ENCODE measurements at places on chromosomes 3 and 15.
A peak's percentile ranks its signal among the peaks of the same experiment; 100 is the strongest.

DNA sequence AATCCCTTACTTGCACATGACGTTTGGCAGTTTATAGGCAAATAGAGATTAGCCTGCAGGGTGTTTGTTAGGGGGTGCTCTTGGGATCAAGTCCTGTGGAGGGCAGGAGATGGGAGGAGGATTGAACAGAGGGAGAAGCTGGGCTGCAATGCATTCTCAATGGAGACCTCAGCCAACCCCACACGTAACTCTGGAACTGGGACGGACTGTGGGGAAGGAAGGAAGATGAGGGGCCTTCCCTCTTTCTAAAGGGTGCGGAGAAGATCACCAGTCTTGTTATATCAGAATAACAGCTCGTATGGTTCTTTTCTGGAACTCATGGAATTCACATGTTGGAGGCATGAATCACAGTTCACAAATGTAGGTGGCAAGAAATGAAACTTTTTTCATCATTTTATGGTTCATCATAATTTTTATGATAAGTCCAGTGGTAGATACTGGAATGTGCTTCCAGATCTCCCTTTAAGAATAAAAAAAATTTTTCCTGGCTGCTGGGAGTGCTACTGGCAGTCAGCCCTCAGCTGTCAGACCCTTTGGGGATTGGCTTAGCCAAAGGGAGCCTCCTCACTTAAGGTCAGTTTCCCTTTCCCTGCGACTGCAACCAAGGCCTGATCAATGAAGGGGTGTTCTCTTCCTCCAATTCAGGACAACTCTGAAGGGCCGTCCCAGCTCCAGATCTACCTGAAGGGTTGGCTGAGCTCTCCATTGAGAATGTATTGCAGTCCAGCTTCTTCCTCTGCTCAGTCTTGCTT, 20.5 kb upstream of the LYZL4 start:
- no peak for DNase-seq

- no peak for DNase-seq
These were observed 44.6 kb downstream of the EIF4E3 start for GRCh38 chr3:71680603-71681002.

- DNase-seq: no peak
These were observed 11.3 kb upstream of the TMEM115 start for GRCh38 chr3:50370594-50370993.

- no peak for DNase-seq
These were observed 1.1 kb upstream of the C15orf62 start for GRCh38 chr15:40768521-40769273.

- no peak for DNase-seq
These were observed 277.9 kb downstream of the PTPRG start for GRCh38 chr3:61839256-61839655.

- DNase-seq: peak; percentile 35
These were observed 28.1 kb upstream of the CORO2B start for GRCh38 chr15:68550498-68551295.

GRCh38 chr15:53000409-53000808, 210.3 kb upstream of the ONECUT1 start:
- DNase-seq: no peak

DNA sequence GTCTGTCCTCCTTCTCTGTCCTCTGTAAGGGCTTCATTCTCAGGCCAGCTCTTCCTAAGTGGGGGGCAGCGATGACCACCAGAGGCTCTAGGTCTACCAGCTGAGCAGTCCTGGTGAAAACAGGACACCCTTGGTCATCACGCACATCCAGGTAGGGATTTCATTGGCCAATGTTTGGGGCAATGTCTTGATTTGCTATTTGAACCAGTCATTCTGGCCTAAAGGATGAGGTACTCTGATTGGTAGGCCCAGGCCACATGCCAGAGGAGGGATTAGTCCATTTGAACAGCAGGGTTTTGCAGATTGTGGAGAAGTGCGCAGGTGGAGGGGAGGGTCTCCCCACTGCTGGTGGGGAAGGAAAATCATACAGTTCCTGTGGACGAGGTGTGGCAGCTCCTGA, 57.3 kb downstream of the PLXNA1 start:
- no peak for DNase-seq

- no peak for DNase-seq
These were observed 15.3 kb upstream of the CACNA1D start for GRCh38 chr3:53478921-53479664.

DNA sequence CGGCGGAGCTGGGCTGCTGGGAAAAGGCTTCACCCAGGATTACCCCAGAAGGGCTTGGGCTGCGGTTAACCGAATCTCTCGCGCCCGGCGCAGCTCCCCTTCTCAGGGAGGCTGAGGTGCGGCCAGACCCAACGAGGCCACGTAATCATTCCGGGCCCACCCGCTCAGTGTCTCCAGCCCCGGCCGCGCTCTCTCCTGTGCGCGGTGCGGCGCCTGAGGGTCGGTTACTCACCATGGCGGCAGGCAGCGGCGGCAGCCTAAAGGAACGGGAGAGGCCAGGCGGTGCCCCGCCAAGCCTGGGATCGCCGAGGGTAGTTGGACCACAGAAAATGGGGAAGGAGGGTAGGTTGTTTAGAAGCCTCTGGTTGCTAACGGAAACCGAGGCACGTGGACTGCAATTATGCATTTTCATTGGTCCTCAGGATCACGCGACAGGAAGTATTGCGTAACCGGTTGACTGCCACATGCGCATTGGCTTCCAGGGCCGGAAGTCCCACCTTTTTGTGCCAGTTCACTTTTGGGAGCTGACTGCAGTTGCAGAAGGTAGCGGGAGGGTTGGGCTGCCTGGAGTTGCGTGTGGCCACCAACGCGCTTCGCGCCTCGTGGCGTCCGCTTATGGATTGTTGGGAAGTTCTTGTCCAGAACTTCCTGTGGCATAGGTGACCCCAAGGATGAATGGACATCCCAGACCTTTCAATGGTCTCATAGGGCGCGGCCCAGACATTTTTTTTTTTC, at the start of gene LZTFL1:
TSS of gene LZTFL1 (minus strand) at position 363 of the 735 bp plus-strand sequence. CDS start at position 235, 128 bp downstream.
- DNase-seq: peak; percentile 86

DNA sequence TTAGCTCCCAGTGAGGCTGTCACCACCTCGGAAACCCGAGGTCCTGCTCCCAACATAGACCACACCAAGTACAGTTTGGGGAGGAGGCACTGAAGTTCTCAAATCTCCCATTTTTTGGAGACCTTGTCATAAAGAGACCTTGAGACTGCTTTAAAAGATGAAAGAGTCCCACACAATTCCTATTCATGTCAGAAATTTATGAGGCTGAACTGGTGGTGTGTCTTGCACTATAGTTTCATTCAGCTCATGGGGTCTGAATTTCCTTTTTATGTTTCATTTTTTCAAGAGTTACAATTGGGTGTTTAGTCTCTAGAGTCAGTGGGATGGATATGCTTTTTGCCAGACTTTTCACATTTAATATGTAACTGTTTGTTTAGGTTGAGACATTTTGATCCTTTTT, 318.1 kb upstream of the LRRFIP2 start:
- DNase-seq: no peak

DNA sequence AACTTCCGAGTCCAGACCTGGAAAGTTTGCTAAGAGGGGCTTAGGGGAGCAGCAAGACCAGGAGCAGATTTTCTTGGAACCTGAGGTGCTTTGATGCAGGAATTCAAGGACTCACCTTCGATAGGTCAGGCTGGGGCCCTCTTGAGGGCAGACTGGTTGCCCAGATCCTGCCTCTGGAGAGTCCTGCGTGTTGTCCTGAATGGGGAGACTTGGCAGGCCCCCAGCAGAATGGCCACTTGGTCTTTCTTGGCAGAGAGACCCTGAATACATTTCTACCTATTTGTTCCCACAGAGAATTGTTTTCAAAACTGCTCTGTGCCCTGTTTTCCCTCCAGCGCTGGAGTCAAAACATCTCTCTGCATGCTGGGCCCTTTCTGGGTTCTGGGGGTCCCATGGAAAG, 4.2 kb downstream of the KLF13 start:
- DNase-seq: no peak

DNA sequence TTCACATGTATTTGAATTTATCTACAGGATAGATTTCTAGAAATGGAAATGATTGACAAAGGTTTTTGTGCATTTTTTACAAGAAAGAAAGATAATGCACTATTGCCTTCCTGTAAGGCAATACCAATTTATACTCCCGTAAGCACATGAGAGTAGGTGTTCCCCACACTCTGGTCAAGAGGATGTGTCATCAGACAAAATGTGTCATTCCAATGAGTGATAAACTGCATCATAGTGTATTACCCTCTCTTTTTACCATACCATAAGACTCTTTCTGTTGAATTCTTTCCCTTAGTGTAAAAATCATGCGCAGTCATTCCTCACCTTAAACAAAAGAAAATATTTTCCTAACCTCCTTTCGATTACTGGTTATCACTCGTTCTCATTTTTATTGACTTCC, 251.0 kb downstream of the ROBO1 start:
- DNase-seq: no peak

DNA sequence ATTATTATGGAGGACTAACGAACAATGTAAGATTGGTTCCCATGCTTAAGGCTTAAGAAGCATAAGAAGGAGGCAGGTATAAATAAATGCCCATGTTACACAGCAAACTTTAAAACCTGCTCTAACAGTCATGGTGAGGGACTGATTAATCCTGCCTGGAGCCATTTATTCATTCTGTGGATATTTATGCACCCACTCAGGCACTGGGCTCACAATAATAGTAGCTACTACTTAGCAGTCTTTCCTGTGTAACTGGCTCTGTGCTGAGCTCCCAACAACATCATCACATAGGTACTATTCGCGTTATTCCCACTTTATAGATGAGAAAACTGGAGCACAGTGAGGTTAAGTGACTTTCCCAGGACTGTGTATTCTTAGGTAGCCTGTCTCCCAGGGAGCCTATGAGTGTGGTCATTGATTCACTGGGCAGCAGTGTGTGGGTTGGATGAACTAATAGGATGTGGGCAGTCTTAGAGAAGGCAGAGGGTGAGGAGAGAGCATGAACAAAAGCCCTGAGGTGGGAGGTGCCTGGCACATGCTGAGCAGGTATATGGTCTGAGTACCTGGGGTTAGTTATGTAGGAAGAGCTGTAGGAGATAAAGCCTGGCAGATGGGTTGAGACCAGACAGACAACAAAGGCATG, 44.1 kb upstream of the UMPS start:
- no peak for DNase-seq

DNA sequence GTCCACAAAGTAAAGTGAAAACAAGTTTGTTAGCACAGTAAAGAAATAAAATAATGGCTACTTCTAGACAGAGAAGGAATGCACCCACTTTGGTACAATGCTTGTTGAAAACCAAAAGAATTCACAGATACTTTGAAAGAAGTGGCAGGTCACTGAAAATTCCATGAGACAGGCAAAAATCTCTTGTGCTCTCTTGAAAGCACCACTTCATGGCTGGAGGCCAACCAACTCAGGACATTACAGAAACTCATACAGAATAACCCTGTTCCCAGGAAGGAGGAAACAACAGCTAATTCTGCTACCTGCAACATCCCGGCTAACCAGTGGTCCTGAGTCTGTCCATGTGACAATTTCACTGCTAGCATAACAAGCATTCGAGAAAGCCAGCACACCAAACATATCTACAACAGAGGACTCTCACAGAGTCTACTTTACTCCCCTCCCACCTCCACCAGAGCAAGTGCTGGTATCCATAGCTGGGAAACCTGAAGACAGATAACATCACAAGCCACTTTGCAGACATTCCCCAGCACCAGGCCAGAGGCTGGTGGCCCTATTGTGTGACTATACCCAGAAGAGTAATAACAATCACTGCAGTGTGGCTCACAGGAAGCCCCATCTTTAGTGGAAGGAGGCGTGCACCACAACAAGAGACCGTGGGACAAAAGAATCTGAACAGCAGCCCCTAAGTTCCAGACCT, 255.3 kb upstream of the SLITRK3 start:
- DNase-seq: no peak

GRCh38 chr3:108914774-108915641, 38.7 kb downstream of the GUCA1C start:
- DNase-seq: peak; percentile 27

- peak; percentile 21 for DNase-seq
These were observed 210.9 kb upstream of the KCNMB2 start for GRCh38 chr3:178325330-178325729.

DNA sequence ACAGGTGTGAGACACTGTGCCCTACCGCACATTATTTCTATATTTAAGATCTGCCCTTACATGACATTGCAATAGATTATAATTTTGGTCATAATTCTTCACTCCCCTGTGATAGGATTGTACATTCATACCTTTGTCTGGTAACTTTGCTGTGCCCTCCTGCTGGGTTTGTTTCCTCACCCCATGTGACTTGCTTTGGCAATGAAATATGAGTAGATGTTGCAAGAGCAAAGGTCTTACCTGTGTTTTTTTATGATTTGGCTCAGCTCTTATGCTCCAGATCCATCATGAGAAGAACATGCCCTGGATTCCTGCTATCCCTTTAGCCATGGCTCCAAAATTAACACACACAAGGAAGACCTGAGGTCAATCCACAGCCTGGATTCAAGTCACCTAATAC, 137.7 kb upstream of the EOMES start:
- DNase-seq: no peak

DNA sequence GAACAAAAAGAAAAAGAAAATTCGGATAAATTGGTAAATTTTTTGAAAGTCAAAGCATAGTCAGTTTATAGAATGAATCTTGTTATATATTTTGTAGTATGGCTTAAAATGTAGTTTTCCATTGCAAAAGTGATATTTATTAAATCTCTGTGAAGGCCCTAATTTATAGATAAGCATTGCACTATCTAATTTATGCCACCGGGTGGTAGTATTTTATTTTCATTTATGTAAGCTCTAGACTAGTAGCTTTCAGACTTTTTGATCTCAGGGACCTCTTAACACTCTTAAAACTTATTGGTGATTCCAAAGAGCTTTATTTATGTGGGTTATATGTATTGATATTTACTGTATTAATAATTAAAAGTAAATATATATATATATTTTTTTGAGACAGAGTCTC, 133.9 kb upstream of the LRRFIP2 start:
- DNase-seq: no peak

DNA sequence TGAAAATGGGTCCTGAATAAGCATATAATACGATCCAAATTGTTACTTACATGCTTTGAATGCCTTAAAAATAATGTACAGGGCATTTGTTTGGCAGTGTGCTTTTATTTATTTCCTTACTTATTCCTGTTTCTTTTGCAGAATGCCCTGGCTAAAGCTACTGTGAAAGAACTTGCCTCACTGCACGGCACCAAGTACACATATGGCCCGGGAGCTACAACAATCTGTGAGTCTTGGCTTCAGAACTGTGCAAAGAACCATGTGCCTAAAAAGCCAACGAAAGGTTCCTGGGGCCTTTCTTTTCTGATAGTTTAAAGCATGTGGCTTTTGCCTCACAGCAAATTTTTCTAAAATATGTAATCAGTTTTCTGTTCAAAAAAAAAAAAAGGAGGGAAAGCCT, 7.8 kb upstream of the CPA3 start:
- no peak for DNase-seq

- peak; percentile 31 for DNase-seq
These were observed 762 bp downstream of the NCK1 start for GRCh38 chr3:136862617-136863322.

DNA sequence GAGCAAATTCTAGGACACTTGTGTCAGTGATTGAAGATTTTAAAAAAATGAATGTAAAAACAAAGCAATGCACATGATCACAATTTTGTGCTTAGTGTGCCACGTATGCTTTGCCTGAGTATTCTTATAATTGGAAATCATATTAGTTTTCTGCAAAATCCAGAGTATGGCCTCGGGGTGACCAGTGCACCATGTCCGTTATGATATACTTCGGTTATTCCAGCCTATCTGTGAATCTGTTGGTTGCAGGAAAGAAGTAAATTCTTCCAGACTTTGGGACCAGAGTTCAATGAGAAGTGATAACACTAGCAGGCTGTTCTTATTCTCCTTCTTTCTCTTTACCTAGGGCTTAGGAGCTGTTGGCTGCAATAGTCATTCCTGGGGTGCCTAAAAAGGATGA, 152.0 kb upstream of the TMC3 start:
- no peak for DNase-seq
